ENCODE measurements at places on chromosomes 16 and 17.
A peak's percentile ranks its signal among the peaks of the same experiment; 100 is the strongest.

- DNase-seq, result no peak
Measured at GRCh38 chr16:55292491-55292890, 31.5 kb upstream of the IRX6 start.

GRCh38 chr17:80424261-80424660, 9.3 kb downstream of the ENDOV start:
- DNase-seq, result no peak

- no peak for DNase-seq
Measured at GRCh38 chr17:80195141-80195540, 25.0 kb downstream of the SGSH start.

DNA sequence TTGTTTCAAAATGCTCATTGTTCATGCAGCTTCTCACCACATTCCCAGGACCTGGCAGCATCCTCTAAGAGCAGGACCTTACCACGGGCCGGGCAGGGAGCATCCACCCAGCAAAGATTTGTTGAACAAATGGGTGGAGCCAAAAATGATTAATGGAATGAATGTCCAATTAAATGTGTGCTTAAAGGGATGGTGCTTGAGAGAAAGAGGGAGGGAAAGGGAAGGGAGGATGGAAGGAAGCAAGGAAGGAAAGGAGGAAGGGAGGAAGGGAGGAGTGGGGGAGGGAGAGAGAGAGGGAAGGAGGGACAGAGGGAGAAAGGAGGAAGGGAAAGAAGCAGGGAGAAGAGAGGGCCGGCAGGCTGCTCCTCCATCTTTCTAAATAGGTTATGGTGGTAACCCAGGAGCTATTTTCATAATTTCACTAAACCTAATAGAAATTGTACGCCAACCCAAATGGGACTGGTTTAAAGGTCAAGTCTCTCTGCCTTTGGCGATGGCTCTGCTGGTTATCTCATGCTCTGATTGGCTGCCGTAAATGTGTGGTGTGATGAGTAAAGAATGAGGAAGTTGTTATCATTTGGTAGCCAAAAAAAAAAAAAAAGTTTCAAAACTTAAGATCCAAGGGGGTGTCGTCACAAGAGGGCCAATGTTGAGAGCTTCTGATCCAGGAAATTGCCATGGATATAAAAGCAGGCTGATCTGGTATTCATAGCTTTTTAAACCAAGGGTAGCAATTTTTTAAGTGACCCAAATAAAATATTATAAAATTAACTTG, 126.7 kb upstream of the FOXF1 start:
- no peak for DNase-seq

DNA sequence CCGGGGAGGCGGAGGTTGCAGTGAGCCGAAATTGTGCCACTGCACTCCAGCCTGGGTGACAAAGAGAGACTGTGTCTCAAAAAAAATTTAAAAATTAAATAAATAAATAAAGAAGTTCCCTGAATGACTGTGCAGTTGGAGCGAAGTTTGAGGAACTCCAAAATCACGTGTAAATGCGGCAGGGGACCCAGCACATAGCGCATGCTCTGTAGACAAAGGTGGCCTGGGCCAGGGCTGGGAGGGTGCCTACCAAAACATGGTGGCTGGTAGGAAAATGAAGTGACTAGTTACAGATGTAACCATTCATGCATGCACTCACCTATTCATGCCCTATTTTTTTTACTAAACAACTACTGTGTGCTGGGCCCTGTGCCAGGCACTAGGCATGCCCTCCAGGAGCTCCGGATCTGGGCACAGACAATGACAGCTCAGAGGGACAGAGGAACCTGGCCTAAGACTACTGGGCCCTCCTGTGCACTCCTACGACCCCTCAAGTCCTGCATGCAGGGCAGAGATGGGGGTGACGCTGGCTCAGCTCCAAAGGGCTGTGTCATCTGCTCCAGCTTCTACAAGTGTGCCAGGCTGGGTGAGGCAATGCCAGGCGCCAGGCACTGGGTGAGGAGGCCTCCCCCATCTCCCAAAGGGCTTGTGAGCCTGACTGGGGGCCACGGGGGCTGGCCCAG, 65.3 kb downstream of the RMI2 start:
- DNase-seq, result no peak

DNA sequence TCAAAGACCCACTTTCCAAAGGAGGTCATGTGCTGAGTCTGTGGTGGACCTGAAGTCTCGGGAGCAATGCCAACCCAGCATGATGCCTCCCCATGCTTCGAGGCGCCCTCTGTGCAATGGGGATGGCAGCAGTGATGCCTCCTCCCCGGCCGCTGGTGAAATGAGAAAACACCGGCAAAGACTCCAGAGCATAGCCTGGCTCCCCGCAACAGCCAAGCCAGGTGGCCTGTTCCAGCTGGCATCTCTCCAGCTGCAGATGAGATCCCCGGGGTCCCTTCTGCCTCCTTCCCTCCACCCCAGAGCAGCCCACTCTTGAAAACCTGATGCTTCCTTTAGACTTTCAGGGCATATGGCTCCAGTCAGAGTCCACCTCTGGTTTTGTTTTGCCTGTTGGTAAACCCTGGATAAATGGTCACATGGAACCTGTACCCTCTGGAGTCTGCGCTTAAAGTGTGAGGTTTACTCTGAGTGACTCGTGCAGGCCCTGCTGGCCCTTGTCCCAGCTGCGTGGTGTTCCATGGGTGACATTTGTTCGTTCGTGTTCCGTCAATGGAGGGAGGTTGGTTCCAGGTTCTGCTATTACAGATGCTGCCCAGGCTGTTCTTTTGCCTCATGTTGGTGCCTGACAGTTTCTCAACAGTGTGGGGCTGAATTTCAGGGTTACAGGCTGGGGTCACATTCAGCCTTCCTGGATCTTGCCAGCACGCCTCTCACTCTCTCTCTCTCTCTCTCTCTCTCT, 181.8 kb upstream of the CIBAR2 start:
- DNase-seq, result no peak

DNA sequence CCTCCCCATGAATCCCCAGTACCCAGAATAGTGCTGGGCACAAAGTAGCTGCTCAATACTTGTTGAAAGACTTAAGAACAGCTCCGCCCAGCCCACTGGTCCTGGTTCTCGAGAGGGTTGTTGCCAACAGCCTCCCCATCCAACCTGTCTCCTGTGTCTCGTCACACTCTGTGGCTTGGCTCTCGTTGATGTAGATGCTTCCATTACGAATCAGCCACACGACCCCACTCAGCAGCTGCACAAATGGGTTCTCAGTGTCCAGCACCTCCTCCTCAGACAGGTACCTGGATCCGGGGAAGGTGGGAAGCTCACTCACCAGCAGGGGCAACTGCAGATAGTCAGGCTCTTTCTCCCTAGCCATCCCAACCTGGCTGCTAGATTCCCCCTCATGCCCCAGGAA, 2.1 kb downstream of the NAGPA start:
- DNase-seq, result no peak

DNA sequence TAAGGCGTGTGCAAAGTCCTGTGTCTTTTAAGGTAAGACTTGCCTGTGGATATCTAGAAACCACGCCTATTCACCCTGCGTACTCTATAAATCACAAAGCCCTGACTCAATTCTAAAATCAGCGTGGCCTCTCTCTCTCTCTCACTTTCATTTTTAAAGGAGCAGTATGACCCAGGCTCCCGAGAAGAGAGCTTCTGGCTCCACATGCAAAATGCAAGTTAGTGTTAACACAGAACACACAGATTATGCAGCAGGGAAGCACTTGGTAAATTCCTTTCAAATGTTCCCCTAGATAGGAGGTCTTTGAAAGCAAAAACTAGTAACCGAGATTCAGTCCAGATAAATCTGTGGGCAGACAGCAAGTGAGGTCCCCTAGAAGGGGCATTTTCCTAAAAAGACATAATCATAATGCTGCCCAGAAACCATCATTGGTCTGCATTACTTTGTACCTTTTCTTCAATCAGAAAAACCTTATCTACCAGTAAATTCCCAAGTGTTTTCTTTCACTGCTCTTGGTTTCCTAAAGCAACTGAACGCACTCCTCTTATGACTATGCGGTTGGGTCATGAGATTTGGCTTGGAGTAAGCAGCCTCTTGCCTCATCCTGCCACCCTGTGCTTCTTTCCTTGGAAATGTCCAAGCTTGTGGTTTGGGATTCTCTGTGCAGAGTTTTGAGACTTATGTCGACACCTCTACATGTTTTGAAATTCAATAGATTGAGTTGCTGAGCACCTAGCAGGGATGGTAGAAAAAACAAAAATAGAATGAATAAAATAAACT, 31.7 kb upstream of the KCNJ2 start:
- peak; percentile 22 for DNase-seq
